Activated CD4-positive, CD25-positive, alpha-beta regulatory T cell (primary cell): ENCODE measurements at places on chromosomes 6 and 20.
A peak's percentile ranks its signal among the peaks of the same experiment; 100 is the strongest.

GRCh38 chr6:139323511-139324300 is 31.9 kb upstream of the TXLNB start:
- peak; percentile 39 for DNase-seq

DNA sequence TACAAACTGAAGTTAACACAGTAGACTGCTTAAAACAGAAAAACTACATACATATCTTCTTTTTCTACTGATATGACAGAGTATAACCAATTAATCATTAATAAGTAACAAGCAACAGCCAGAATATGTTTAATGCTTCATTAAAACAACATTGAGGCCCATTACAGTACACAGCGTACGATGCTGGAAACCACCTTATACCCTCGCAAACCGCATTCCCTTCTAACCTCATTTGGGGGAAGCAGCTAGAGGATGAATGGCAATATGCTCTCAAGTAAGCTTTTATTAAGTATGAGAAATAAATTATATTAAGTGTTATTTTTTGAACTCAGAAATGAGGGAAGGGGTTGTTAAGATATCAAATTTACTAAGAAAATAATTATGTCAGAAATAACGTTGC is 142.4 kb downstream of the GMDS start:
- DNase-seq = no peak

DNA sequence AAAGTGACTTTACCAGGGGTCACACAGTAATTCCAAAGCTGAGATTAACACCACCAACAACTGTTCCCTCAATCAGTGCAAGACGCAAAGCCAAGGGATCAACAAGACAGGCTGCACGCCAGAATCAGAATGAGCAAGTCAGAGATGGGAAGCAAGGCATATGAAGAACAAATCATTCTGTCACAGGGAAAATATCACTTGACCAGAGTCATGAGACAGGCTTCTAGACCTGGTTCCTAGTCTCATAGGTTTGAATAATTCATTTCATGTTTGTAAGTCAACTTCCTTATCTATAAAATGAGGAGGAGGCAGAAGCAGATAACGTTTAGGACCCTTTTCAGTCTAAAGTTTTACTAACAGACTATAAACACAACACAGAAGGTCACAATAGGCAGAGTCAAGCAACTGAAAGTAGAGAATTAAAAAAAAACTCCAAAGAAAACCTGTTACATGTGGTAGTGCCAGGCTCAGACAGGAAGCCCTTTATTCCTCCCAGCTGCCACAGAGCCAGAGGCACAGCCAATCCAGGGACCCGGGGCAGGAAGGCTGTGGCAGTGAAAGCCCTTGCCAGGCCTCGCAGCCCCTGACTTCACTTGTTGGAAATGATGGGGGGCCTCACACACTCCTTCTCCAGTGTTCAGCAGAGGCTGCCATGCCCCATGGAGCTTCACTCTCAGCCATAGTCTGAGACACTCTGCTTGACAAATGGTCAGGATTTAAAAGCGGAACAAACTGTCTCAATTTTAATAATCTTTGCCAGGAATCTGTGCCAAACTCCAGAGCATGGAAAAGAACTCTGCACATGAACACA is 29.2 kb upstream of the DST start:
- DNase-seq = no peak

DNA sequence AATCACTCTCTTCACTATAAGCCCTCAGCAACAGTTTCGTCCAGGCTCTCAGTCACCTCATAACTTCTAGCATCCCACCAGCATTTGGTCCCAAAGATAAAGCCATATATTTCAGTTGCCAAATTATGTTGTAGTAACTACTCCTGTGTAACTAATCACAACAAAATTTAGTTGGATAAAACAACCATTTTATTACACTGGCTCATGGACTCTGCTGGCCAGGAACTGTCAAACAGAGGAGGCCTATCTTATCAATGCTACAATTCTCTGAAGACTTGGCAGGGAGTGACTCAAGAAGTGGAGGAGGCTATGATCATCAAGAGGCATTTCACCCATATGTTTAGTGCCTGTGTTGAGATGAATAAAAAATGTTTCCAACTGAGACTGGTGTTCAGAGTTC is 1082.3 kb upstream of the GJE1 start:
- DNase-seq = no peak

DNA sequence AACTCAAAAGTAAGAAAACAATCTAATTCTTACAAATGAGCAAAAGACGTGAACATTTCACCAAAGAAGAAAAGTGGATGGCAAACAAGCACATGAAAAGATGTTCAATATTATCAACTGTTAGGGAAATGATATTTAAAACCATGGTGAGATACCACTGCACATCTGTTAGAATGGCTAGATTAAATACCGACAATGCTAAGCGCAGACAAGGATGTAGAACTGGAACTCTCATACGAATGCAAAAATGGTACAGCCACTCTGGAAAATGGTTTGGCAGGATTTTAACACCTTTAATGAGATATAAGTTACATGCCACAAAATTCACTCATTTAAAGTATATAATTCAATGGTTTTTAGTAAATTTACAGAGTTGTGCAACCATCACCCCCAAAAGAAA is 44.6 kb upstream of the NFATC2 start:
- DNase-seq = no peak

DNA sequence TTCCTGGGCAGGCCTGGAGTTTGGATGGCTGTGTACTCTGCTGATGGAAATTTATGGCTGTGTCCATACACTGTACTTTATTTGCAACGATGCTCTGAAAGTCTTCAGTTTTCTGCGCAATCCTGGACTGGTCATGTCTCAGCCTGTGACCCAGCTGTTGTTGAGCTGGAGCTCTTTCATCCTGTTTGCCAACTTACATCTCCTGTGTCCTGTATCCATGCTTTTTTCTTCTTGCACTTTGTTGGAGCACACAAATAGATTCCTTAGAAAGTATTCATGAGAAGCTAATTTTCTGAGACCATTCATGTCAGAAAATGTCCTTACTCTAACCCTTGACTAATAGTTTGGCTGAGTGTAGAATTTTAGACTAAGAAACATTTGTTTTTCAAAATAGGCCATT is 251.2 kb downstream of the BCKDHB start:
- DNase-seq = no peak

DNA sequence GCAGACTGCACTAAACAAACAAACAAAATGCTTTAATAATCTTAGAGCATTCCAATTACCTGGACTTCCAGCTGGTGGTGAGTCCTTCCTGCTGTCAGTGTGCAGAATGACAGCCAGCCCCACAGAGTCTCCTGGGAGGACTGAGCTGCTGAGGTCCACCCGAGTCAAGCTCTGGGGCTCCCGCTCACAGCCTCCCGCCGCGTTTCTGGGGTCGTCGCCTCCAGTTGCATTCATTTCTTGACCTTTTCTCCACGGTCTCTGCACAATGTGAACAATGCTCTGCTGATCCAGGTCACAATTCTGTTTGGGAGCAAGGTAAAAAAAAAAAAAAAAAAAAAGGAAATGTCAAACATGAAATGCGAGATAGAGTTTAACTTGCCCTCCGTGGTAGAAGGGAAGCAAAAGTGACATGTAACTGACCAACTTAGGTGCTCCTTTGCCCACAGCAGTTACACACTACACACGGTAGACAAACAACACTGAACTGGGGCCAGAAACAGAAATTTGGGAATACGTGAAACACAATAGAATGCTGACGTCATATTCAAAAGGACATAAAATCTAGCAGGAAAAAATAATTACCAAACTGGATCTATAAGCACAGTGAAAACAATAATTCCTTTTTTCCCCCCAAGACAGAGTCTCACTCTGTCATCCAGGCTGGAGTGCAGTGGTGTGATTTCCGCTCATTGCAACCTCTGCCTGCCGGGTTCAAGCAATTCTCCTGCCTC is 464.9 kb downstream of the PRKN start:
- DNase-seq = no peak
